ENCODE measurements at places on chromosomes 4 and X. TPM values are rescaled to one million over a fixed set of nuclear protein-coding genes. Genes with fewer than 3 reads are reported as not detected.

- peak; percentile 25 for DNase-seq
These were observed 23.6 kb upstream of the GPR78 start for GRCh38 chr4:8556341-8557150.

DNA sequence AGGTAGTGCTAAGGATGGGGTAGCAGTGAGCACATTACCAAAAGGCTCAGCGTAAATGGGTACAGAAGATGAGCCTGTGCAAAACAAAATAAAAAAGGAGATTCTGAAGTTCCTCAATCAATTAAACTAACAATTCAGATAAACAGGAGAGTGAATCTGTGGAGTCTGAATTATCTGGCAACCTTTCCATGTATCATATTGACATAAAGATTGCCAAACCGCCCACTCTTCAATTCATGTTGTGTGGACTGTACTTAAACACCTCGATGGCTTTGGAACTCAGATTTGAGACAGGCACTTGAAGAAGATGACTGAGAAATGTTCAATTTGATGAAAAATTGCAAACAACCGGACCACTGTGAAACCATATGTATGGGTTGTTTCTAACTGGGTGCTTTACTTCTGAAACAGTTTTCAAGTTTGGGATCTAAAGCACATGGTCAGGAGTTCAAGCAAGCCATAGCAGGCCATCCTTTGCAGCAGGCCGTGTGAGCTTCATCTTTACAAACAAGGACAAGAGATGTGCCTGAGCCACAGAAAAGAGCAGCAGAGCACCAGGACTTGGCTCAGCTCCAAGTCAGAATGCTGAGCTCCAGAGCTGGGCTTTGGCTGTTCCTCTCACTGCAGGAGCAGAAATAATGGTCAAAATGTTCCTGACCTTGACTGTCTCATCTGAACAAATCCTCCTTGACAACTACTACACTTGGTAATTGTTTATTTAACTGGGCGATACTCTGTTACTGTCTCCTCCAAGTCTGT is 108.1 kb downstream of the MGST2 start:
- no peak for DNase-seq

DNA sequence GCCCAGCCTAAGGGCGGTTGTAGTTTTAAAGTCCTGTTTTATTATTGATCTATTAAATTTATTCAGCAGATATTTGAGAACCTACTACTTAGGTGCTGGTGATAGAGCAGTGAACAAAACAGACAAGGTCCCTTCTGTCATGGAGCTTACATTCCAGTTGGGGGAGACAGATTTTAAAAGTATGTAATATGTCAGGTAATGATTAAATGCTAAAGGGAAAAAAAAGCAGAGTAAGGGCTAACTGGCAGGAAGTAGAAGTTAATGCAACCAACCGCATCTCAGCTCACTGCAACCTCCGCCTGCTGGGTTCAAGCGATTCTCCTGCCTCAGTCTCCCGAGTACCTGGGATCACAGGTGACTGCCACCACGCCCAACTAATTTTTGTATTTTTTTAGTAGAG is 7.8 kb upstream of the MCUB start:
- no peak for DNase-seq

The ERVMER34-1 gene
- 1.0 TPM for total RNA-seq

DNA sequence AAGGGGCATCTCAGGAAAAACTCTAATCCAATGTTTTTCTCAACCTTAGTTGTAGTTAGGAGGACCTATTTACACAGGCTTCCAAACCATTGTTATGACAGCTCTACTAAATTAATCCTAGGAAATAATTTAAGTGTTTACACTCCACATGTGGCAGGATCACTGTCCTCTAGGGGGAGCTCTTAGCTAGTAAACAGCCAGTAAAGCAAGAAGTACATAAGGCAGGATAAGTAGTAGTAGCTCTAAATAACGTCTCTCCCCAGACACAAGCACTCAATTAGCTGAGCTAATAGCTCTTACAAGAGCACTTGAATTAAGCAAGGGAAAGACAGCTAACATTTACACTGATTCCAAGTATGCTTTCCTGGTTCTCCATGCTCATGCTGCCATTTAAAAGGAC is 37.3 kb downstream of the NUDT11 start:
- DNase-seq, result no peak
